ENCODE measurements at places on chromosomes 13 and 19.

DNA sequence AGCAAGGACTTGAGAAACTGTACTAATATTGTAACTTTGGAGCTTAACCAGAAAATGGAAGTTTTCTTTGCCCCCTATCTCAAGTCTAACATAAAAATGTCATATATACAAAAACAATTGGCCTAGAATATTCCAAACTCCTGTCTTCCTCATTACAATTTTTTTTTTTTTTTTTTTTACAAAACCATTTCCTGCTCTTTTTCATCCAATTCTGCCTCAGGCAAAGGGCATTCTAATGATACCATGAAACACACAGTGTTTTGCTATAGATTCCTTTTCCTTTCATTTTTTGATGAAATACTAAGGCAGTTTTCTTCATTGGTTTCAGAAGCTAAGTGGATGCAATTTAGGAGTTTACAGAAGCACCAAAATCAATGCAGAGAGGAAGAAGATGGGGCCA lies 119.7 kb downstream of the LHFPL6 start:
- DNase-seq, result no peak

DNA sequence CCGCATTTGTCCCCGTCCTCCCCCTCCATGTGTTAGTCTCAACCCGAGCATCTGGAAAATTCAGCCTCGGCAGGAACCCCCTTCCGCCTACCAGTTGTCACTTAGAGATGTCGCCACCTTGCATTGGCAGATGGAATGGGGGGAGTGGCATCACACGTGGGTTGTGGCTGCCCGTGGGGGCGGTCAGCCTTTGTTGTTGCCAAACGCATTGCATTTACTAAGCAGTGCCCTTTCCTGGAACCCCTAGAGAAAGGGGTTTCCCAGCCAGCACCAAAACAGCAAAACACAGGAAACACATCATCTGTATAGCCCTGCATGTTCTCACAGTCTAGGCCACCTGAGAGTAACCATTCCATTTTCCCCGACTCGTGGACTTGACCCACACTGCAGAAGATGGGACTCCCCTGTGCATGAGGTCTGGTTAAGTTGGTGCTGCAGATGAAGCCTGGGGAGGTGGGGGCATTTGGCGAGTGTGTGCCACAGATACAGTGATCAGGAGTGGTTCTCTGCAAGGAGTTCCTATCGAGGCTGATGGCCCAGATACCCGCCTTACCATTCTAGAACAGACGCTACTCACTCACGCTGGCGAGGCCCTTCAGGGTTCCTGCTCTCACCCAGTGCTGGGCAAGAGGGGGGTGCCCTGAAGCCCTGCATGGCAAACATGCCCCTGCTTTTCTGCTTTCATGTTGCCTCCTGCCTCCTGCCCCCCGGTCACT lies 38.3 kb downstream of the TMED1 start:
- peak; percentile 61 for DNase-seq

DNA sequence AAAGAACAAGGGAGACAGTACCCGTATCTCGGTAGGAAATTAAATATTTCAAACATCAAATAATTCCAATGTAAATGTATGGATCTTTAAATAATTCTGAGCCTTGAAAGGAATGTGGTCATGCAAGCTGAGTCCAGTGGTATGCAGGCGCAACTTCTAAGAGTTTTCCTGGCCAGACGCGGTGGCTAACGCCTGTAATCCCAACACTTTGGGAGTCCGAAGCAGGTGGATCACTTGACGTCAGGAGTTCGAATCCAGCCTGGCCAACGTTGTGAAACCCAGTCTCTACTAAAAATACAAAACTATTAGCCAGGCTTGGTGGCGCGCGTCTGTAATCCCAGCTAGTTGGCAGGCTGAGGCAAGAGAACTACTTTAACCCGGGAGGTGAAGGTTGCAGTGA lies 1.1 kb upstream of the ZNF845 start:
- no peak for DNase-seq

DNA sequence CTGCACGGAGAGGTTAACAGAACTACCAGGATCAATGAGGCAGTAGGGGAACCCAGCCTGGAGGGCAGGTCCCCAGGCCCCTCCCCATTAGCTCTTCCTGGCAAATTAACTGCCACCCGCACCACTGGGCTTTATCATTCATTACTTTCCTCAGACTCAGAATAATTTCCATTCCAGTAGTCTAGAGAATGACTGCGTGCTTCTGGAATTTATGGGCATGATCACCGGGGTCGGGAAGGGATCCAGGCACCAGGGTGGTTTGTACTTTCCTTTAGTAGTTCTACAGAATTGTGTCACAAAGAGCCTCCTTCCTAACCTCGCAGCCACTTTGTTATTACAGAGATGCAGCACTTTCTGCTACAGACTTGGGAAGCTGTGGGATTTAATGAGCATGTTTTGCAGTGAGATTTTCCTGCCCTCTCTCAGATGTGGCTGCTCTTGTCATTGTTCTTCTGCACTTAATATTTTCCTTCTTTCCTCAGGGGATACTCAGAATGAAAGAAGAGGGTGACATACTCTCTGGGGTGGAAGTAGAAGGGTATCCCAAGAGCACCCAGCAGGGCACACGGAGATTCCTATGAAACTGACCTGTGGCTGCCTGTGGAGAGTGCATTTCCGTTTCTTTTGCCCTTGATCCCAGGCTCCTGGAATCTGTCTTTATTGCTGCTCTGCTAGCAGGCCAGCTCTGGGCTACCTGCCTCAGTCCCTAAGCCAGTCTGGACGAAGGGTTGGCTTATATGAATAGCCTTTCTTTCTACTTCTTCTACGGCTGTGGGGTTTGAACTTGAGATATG lies 285.0 kb upstream of the SLC10A2 start:
- DNase-seq, result no peak

DNA sequence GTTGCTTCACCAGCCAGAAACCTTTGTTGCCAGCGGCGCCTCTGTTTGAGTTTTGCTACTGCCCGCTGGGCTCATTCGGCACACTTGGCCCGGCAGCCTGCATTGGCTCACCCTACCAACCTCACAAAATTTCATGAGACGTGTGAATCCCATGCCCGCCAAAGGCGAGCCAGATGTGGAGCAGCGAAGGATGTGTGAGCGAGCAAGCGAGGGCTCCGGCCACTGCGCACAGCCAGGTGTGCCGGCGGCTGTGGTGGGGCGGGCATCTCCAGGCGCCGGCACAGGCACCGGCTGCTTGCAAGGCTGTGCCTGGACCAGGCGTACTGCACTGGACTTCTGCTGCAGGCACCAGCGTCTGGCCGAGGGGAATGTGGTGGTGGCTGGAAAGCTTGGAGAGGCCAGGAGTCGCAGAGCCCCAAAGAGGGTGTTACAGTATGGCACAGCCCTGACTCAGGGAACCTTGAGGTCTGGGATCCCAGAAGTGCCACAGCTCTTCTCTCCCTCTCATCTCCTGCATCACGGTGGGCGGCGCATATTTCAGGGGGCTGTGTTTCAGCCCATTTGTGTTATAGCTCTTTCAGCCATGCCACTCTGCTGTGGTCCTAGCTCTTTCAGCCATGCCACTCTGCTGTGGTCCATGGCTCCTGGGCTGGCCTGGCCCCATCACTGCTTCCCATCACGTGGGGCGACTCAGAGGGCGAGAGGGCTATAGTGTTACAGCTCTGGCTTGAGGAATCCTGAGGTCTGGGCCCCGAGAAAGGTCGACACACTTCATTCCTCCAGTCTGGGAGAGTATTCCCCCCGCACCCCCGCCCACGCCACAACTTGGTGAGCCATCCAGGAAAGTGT lies 592.0 kb upstream of the SLITRK5 start:
- no peak for DNase-seq

- no peak for DNase-seq
These were observed 8.1 kb downstream of the SLC25A42 start for GRCh38 chr19:19071897-19072296.

DNA sequence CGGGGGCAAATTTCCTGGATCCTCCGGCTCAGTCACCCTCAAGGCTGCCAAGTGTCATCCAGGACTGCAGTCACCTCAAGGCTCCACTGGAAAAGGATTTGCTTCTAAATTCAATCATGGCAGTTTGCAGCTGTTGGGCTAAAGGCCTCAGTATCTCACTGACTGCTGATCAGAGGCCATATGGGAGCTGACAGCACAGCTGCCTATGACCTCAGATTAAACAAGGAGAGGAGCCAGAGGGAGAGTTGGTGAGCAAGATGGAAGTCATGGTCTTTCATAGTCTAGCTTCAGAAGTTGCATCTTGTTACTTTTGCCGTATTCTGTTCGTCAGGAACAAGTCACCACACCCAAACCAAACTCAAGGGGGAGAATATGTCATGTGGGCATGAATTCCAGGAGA lies 849.7 kb downstream of the UQCRFS1 start:
- DNase-seq, result no peak

DNA sequence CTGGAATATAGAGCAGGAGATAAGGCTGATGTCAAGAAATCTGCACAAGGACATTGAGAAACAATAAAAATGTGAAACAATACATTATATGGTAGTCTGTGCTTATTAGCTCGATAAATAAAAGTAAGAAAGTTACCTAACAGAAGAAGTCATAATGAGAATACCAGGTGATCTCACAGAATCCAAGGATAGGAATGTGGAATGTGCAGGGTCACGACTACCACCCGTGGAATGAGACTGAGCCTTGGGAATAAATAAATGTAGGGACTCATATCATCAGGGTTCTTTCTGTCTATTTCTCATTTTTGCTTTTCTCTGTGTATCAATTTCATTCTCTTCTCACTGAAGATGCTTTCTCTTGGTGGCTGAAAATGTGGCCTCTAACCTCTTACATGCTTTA lies 26.0 kb upstream of the KBTBD7 start:
- DNase-seq, result no peak

DNA sequence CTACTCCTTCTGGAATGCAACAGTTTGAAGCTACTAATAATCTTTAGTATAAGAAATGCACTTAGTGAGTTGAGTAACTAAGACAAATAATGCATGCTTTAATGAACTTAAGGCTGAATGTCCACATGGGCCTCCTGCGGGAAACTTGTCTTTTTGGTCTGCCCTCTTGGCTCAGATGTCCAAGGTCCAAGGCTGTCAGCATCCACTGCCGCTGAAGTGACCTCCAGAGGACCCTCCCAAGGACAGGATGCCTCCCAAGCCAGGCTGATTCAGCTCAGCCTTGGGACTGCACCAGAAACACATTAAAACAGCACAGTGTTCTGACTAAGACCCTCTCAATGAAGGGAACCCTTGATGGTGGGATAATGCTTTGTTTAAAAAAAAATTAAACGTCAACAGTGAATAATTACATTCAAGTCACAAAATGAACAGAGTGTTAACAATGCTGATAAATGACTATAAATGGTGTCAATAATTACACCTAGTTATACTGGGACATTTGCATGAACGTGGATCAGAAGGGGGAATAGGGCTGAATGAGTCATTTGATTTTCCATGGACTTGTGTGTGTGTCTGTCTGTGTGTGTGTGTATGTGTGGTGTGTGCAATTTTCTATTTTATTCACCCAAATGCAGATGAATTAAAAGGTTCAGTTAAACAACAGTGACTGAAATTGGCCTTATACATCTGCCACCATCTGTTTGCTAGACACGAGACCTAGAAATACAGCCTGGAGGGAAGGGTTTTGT lies 150.5 kb downstream of the COL4A1 start:
- no peak for DNase-seq

DNA sequence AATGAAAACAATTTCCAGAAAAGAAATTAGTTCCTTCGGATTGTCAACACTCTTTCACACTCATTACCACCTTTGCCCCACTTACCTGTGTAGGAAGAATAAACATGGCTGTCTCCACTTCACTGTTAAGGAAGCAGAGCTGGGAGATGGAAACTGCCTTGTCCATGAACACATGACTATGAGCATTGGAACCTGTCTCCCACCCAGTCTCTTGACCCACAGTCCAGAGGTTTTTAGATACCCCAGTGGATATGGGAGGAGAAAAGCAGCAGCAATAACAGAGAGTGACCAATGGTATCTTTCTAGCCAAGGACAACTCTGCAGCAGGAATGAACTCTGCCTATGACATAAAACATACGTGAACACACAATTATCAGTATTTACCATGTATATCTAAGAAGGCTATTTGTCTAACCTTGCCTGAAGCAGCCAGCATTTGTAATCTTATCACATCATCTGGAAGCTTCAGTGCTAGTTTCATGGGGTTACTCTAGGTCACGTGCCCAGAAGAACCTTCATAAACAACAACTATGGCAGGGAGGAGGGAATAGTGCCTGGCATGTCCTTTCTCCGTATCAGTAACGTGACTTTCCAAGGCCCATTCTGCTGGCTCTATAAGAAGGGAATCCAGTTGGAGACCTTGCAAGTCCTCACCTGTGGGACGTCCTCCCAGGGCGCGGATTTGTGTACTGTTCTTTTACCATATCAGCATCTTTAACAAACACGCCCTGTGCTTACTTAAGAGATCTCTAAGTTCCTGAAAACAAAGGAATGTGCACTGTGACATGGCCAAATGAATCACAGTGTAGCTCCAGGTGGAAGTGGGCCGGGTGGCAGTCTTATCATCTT lies 221.8 kb upstream of the UBL3 start:
- DNase-seq, result no peak

- no peak for DNase-seq
These were observed 17.7 kb downstream of the LSM14A start for GRCh38 chr19:34189917-34190425.

GRCh38 chr13:40640202-40640601 lies 26.2 kb downstream of the FOXO1 start:
- DNase-seq, result no peak

- no peak for DNase-seq
These were observed 8.1 kb downstream of the ZNF708 start for GRCh38 chr19:21321134-21321533.

GRCh38 chr13:46382224-46382623 lies 4.8 kb downstream of the RUBCNL start:
- no peak for DNase-seq

- no peak for DNase-seq
These were observed 268.3 kb downstream of the RFC3 start for GRCh38 chr13:34086281-34086680.

DNA sequence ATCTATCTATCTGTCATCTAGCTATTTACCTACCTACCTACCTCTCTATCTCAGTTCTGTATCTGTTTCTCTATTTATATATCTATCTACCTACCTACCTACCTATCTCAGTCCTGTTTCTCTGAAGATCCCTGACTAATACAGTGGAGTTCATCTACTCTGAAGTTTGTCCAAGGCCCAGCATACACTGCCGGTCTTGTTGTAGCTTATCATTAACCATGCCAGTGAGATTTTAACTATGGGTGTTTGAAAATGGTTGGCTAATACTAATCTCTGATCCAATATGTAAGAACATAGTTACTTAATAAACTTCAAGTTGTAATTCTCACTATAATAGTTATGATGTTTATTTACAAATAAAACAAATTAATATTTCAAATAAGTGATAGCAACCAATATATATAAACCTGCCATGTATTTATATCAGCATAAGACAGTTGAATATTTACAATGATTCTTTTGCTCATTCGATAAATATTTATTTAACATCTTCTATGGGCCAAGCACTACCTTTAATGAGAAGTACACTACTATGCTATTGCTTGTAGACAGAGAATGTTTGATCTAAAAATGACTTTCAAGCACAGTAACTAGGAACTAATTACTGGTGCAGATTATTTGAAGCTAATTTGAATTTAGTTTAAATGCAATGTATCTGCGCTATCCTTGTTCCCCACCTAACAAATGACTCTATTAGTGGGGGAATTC lies 242.1 kb downstream of the KLF5 start:
- no peak for DNase-seq

- no peak for DNase-seq
These were observed 82.5 kb downstream of the AKAP11 start for GRCh38 chr13:42354241-42355091.
